ENCODE measurements at places on chromosomes 3 and 15.

- H3K36me3 ChIP-seq = no peaks in the 10 kb centered on the region
- H3K4me1 ChIP-seq = no peaks in the 10 kb centered on the region
- H3K4me3 ChIP-seq = no peak overlapping the region
- no peak for DNase-seq
- no peaks in the 10 kb centered on the region for H3K27me3 ChIP-seq
- no peak overlapping the region for H3K27ac ChIP-seq
Measured at GRCh38 chr3:186255703-186256331, 106.2 kb downstream of the DGKG start.

- no peak for DNase-seq
- H3K27me3 ChIP-seq = no peaks in the 10 kb centered on the region
- no peak overlapping the region for H3K4me3 ChIP-seq
- no peaks in the 10 kb centered on the region for H3K36me3 ChIP-seq
- H3K4me1 ChIP-seq = peaks cover 2% of the 10 kb centered on the region
- H3K27ac ChIP-seq = no peak overlapping the region
Measured at GRCh38 chr3:31575448-31575847, 42.7 kb downstream of the STT3B start.

- no peaks in the 10 kb centered on the region for H3K27me3 ChIP-seq
- no peaks in the 10 kb centered on the region for H3K4me1 ChIP-seq
- no peak for DNase-seq
- no peak overlapping the region for H3K4me3 ChIP-seq
- H3K27ac ChIP-seq = no peak overlapping the region
- H3K36me3 ChIP-seq = no peaks in the 10 kb centered on the region
Measured at GRCh38 chr3:119018690-119019463, 15.8 kb downstream of the IGSF11 start.

DNA sequence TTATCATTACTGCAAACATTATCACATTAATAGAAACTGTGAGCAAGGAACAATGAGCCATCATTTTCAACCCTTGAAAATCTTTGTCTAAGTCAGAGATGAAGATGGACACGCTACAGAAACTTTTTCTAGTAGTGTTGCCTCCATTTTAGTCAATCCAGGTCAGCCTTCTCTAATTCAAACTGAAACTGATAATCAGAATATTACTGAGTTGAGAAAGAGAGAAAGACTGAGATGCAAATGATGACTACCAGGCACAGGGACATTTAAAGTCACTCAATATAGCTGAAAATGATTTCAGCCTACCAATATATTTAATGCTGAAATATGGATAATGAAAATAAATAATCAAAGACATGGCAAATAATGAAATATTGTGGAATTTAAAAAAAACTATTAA lies 261.4 kb downstream of the GBE1 start:
- DNase-seq = no peak
- H3K27ac ChIP-seq = no peak overlapping the region
- H3K36me3 ChIP-seq = peaks cover 20% of the 10 kb centered on the region
- no peaks in the 10 kb centered on the region for H3K27me3 ChIP-seq

DNA sequence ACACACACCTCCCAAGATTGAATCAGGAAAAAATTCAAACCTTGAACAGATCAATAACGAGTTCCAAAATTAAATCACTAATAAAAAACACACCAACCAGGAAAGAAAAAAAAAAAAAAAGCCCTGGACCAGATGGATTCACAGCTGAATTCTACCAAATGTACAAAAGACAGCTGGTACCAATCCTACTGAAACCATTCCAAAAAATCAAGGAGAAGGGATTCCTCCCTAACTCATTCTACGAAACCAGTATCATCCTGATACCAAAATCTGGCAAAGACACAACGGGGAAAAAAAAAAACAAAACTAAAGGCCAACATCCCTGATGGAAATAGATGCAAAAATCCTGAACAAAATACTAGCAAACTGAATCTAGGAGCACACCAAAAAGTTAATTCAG lies 54.4 kb upstream of the SLC12A8 start:
- H3K27me3 ChIP-seq = no peaks in the 10 kb centered on the region

DNA sequence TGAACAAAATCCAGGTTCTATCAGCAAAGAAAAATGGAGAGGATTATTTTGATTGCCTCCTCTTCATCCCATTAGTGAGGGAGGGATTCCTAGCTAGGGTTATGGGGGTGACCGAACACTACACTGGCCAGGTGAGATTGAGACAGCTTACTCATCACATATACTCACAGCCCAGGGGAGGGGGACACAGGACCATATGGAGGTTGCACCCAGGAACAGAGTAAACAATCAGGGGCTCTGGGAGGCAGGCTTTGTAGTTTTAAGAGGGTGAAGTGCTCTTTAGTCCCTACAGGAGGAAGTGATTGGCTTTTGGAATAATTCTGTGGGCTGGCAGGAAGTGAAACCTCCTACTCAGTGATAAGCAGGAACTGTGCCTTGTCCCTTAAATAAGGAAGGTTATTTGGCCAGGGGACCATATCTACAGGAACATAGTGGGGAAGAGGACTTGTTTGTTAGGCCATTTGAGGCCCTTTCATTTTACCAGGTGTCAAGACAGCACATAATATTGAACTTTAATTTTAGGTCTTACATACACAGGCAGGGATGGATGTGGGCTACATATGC lies 17.5 kb upstream of the KCTD6 start:
- H3K27me3 ChIP-seq = no peaks in the 10 kb centered on the region
- no peak for DNase-seq
- H3K36me3 ChIP-seq = no peaks in the 10 kb centered on the region
- H3K4me3 ChIP-seq = no peak overlapping the region
- peaks cover 22% of the 10 kb centered on the region for H3K4me1 ChIP-seq
